ENCODE measurements at places on chromosomes 16 and 17.
A peak's percentile ranks its signal among the peaks of the same experiment; 100 is the strongest.

- no peak for DNase-seq
These were observed 207.1 kb upstream of the ZFHX3 start for GRCh38 chr16:73255031-73255430.

DNA sequence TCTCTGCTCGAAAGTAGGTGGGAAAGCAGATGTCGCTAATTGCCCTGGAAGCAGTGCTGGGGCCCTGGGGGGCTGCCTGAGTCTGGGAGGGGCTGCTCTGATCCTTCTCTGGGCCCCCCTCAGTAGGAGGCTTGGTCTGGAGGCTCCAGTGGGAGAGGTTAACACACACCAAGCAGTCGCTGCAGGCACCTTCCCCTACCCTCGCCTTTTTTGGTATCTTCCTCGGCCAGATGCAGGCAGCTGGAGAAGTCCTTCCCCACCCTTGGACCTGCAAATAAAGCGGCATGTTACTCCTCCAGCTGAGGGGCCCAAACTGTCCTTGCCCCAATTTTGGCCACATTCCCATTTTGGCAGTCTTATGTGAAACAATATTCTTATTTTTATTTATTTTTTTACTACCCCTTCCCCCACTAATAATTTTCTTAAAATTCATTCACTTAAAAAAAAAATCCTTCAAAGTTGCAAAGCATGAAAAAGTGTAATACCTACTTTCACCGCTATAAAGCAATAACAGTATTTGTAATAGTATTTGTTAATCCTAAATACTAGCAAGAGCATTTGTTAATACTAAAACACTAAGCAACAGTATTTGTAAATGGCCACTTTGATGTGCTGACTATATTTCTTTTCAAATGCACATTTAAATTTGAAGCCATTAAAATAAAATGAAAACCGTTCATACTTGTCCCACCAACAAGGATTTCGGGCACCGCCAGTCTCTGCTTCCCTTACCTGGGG, 15.0 kb downstream of the C16orf46 start:
- no peak for DNase-seq

DNA sequence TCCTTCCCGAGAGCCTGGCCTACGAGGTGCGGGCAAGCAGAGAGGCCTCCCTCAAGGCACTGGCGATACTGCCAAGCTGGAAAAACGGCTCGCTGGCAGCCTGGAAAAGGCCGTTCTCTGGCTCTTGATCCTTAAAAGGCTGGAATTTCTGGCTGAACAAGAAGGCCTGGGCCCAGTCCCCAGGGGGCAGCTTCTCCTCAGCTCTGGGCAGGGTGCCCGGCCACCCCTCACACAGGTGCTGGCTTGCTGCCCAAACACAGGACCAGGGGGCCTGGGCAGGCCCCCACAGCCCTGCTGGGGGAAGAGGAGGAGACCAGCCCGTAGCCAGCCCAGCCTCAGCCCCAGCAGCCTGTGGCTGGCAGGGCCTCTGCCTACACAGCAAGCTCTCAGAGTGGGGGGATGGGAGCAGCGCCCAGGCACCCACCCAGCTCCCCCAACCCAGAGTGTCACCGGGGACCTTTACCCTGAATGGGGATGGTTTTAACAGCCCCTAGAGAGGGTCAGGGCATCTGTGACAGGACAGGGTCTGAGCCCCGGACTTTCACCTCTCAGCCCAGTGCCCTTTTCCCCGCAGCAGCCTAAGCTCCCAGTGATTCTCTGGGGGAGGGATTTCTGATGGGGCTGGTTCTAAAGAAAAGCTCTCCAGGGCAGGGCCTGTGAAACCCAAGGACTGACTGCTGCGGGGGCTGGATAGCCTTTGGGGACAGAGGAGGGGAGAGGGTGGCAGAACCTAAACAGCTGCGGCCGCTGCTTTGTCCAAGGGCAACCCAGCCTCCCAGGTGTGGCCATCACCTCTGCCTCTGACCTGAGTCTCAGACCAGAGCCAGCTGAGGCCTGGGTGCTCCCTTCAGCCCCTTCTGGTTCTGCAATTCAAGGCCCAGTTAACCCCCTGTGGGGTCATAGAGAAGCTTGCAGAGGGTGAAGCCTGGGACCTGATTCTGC, 38.6 kb upstream of the TOB1 start:
- DNase-seq: peak; percentile 95

DNA sequence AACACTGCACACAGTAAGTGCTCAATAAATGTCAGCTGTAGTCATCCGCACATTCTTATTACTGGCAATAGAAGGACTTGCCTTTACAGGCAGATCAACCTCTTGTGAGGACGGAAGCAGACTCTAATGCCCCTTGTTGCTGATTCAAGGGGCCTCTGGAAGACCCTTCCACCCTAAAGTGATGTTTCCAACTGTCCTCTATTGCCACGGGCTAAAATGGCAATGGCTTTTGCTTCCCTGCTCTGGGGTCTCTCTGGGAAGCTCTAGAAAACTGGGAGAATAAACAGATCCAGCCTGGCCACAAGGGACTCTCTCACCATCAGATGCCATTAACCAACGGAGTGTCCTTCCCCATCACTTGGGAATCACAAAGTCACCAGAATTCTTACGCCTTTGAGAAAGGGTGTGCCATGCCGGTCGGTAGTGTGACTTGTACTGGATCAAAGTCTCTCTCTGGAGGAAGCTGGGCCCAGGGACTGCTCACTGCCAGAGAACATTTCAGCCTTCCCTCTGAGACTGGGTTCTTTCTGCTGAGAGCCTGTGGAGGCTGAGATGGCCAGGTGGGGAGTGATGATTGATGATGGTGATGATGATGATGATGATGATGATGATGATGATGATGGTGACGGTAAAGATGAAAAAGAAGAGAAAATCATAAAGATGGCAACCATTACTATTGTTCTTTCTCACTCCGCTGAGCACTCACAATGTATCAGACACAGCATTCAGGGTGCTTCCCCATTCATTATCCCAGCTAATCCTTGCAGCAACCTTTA, 146.8 kb downstream of the CYLD start:
- DNase-seq: no peak

DNA sequence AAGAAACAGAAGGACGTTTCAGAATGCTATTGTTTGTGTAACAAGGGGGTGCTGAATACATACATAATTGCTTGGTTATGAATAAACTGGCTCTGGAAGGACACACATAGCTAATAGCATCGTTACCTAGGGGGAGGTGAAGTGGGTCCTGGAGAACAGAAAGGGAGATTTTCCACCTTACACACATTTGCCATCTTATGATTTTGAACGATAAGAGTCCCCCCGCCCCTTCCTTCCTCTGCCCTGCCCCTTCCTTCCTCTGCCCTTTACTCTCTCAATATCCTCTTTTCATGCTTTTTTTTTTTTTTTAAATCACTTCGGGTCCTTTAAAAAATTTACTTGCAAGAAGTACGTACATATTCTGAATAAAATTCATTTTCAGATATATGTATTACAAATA, 902 bp upstream of the DHRS7B start:
- no peak for DNase-seq

DNA sequence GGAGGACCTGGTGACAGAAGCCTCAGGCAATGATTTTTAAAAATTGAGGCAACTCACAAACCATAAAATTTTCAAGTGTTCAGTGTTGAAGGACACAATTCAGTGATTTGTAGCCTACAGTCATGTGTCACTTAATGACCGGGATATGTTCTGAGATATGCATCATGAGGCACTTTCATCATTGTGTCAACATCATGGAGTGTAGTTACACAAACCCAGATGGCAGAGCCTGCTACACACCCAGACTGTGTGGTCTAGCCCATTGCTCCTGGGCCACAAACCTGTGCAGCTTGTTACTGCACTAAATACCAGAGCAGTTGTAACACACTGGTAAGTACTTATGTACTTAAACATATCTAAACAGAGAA, 1.6 kb downstream of the PRSS41 start:
- DNase-seq: no peak

DNA sequence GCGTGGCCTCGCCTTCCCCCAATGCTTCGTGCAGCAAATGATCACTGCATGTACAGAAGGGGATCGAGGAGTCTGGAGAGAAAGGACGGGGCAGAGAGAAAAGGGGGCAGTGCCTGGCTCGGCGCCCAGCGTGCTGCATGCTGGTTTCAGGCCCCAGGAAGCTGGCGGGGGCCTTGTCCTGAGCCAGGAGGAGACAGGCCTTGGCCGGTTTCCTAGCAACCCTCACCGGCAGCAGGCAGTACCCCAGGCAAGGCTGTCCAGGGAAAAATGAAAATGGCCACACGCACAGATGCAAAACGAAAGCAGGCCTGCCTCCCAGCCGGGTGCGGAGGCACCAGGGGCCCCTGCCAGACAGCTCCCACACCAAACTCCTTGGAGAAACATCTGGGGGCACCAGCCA, 126.3 kb downstream of the ZFHX3 start:
- peak; percentile 77 for DNase-seq

GRCh38 chr17:66260275-66260674, 31.1 kb upstream of the APOH start:
- DNase-seq: no peak

- DNase-seq: no peak
These were observed 417.1 kb downstream of the CA10 start for GRCh38 chr17:51741458-51741857.

GRCh38 chr16:31009894-31010584, 399 bp downstream of the STX1B start:
- no peak for DNase-seq

- DNase-seq: no peak
These were observed 6.8 kb upstream of the KRT12 start for GRCh38 chr17:40873801-40874200.

GRCh38 chr17:41989702-41990419, 23.3 kb downstream of the CNP start:
- no peak for DNase-seq

- DNase-seq: no peak
These were observed 16.6 kb downstream of the TBC1D16 start for GRCh38 chr17:80018917-80019651.

DNA sequence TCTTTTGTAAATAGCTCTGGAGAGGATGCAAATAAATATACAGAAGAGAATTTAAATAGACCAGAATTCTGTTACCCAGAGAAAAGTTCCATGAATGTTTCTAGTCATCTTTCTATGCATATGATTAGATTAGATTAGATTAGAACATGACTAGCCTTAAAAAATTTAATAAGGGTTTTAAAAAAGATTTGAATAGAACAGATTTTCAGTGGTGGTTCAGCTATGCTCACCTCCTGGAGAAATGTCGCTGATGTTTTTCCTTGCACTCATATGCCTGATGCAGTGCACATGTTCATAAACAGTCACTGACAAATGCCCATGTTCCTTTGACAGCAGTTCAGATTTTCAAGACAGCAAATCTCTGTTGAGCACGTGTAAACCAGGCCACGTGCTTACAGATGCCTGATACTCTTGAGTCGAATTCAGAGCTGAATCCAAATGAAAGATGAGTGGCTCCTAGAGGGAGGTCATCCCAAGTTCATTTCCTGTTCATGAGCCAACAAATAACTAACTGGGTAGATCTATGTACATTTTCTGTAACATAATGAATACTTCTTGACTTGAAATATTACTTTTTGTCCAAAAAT, 19.9 kb upstream of the RAB11FIP4 start:
- no peak for DNase-seq

DNA sequence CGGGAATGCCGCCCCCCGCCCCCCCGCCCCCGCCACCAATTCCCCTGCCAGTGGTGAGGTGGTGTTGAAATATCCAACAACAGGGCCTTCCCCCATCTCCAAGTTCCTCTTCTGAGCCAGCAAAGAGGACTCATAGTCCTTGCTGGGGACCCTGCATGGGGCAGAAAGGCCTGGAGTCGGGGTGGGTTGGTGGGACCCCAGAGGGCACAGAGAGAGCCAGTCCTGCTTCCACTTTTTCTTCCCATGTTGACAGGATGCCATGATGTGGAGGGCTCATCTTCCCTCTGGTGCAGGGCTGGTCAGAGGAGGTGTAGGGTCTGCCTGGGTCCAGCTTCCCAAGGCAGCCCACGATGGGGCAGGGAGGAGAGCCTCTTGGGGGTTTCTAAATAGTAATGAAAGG, 49.0 kb upstream of the PIK3R6 start:
- no peak for DNase-seq

- no peak for DNase-seq
These were observed 37.3 kb downstream of the SMG6 start for GRCh38 chr17:2266045-2266864.

- DNase-seq: no peak
These were observed 12.6 kb downstream of the UTS2R start for GRCh38 chr17:82384051-82384729.

GRCh38 chr17:67558740-67559380, 158.9 kb upstream of the NOL11 start:
- no peak for DNase-seq

DNA sequence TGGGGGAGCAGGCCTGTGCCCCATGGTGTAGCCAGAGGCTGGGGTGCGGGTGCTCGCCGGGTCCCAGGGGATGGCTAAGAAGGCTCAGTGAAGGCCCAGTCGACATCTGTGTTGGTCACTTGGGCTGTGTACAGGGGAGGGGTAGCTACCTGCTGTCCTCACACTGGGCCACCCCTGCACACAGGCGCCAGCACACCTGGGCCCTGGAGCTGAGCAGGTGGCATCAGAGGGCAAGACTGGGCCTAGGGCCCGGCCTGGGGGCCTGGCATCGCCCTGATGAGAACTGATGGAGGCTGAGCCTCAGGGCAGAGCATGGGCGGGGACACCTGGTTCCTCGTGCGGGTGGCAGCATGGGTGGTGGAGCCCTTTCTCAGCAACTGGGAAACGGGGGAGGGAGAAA, 870 bp upstream of the CTRB2 start:
- no peak for DNase-seq

GRCh38 chr17:38958756-38959155, 8.4 kb downstream of the FBXO47 start:
- DNase-seq: no peak

- no peak for DNase-seq
These were observed 115.1 kb downstream of the MRTFB start for GRCh38 chr16:14186007-14186794.

GRCh38 chr17:79391376-79392233, 219.2 kb downstream of the RBFOX3 start:
- peak; percentile 41 for DNase-seq

GRCh38 chr17:39899215-39899614, 19.2 kb downstream of the GSDMB start:
- no peak for DNase-seq

DNA sequence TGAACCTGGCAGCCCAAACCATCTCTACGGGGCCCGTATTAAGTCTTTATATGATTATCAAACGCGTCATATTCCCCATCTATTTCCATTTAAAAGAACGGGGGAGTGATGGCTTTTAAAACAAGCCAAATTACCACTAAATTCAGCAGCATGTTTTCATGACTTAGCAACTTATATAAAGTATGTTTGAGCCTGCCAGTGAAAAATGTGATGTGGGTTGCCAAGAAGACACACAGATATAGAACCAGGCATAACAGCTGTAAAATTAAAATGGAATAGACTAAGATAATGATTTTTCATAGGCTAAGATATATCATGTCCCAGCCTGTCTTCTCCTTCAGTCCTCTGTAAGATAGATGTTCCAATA, 44.8 kb upstream of the HSBP1 start:
- DNase-seq: no peak

- no peak for DNase-seq
These were observed 166.3 kb downstream of the ANKFN1 start for GRCh38 chr17:56319531-56319930.

GRCh38 chr16:75566758-75567255, 628 bp downstream of the GABARAPL2 start:
- no peak for DNase-seq

Measured in NCI-H446 treated with DMSO at 0.1 percent for 48 hours (cell line).